ENCODE measurements at places on chromosomes 3 and 15.

DNA sequence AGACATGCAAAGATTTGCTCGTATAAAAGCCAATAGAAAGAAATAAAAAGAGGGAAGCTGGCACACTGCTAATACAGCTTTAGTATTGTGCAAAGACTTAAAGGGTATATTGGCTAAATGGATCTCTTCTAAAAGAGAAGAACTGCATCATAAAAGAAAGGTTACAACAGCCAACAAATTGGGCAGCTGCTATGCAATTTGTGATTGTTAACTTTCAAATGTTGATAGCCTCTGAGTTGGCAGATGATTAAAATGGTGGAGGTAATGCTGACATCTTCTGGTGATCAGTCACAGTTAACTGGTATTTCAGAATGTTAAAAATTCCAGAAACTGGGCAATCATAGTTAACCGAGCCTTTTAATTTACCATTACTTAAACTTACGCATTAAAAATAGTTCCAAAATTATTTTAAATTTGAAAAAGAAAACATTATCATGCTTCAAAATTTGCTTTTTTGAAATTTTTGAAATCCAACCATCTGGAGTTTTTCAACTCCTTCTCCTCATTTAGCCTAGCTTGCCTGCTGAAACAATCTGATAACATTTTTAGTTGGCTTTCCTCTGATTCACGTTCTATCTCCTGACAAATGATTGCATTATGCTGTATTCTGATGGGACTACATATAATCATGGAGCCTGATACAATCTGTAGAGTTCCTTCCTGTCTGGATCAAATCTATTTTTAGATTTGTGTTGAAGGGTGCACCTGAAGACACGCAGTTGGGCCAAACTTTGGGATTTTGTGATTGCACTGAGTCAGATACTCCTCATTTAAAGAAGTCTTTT, 144.0 kb upstream of the PDZRN3 start:
- no peak for DNase-seq

DNA sequence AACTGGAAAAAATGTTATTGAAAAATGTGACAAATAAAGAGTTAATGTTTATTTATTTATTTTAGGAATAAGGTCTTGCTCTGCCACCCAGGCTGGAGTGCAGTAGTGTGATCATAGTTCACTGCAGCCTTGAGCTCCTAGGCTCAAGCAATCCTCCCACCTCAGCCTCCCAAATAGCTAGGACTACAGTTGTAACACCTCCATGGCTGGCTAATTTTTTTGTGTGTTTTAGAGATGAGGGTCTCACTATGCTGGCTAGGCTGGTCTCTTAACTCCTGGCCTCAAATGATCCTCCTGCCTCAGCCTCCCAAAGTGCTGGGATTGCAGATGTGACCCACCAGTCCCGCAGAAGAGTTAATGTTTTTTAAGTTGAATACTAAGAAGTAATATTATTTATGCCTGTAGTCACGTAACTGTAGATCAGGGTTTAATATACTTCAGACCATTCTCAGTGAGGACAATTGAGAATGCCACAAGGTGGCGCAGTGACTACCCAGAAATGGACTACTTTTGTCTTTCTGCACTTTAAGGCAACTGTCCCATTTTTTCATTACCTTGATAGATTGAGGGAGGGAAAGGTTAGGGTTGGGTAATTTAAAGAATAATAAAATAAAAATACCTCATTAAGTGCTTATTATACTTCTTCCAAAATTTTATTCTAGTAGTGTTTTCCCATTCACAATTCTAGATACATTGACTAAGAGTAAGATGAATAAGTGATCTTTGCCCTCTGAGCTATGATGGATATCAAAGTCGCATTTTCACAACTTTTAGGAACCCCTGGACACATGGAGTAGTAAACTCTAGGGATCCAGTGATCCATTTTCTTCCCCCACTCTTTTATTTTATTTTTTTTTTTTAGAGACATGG, 6.0 kb downstream of the MUC13 start:
- peak; percentile 15 for DNase-seq

DNA sequence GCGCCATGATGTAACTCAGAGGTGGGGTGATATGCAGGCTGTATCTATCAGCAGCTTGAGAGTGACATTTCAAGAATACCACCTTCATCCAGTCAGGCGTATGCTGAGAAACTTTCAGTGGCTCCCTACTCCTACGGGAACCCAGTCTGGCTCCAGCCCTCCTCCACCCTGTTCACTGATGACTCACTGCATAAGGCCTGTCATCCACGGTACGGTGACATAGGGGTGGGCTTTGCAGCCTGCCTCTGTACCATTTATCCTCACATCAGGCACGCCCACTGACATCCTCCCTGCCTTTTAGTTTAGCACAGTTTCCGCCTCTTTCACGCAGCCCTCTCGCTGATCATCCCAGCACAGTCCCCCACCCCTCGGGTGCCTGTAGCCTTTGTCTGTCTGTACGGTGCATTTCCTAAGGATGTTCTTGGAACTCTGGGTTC, 11.7 kb downstream of the PXYLP1 start:
- DNase-seq, result peak; percentile 42

DNA sequence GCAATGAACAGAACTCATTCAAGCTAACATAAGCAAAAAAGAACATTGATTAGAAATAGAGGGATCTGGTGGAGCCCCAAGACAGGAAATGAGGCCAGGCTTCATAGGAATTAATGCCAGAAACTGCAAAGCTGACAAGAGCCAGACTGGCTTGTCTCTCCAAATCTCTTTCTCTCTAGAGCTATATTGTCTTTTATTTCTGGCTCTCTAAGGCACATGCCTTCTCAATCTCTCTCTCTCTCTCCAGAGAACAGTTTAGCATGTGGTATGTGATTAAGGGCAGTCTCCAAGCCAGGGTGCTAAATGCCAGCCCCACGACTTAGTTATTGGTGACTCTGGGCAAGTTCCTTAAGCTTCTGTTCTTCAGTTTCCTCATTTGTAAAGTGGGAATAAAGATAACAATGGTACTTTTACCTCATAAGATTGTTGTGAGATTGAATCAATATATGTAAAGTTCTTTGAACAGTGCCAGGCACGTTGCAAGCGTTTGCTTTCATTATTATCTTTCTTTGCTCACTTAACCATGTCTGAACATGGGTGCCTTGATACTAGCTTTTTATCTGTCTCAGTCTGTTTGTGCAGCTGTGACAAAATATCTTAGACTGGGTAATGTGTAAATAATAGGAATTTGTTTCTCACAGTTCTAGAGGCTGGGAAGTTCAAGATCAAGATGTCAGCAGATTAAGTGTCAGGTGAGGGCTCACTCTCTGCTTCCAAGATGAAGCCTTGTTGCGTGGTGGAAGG, 123.2 kb downstream of the BDH1 start:
- DNase-seq, result no peak

GRCh38 chr3:179133575-179133974, 14.6 kb upstream of the PIK3CA start:
- no peak for DNase-seq

- DNase-seq, result no peak
Measured at GRCh38 chr3:64806668-64807605, 119.1 kb upstream of the ADAMTS9 start.

- DNase-seq, result no peak
Measured at GRCh38 chr3:43695443-43695842, 4.7 kb downstream of the ABHD5 start.

DNA sequence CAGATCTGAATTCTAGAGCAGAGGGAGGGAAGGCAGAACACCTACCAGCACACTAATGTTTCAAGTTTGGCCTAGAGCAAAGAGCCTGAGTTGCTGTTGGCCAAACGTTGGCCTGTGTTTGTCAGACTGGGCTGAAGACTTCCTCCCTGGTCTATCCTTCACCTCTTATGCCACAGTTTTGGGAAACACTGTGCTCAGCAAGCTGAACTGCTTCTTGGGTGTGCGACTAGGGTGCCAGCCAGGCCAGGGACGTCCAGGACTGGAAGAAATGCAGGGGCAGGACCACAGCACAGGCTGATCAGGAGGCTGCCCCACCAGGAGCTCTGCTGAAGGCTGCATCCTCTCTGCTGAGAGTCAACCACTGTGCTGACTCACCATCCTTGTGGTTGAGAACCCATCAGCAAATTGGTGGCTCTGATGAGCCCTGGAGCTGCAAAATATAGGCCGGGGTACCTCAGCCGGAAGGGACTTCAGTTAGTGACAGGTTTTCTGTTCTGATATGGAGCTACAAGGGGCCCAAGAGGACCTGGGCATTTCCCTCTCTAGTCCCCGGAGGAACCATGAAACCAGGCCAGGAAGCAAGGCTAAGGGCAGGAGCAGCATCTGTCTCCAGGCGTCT, 131.6 kb upstream of the RASGRP1 start:
- DNase-seq, result peak; percentile 53

GRCh38 chr3:45612918-45613602, 18.5 kb downstream of the LIMD1 start:
- DNase-seq, result no peak

DNA sequence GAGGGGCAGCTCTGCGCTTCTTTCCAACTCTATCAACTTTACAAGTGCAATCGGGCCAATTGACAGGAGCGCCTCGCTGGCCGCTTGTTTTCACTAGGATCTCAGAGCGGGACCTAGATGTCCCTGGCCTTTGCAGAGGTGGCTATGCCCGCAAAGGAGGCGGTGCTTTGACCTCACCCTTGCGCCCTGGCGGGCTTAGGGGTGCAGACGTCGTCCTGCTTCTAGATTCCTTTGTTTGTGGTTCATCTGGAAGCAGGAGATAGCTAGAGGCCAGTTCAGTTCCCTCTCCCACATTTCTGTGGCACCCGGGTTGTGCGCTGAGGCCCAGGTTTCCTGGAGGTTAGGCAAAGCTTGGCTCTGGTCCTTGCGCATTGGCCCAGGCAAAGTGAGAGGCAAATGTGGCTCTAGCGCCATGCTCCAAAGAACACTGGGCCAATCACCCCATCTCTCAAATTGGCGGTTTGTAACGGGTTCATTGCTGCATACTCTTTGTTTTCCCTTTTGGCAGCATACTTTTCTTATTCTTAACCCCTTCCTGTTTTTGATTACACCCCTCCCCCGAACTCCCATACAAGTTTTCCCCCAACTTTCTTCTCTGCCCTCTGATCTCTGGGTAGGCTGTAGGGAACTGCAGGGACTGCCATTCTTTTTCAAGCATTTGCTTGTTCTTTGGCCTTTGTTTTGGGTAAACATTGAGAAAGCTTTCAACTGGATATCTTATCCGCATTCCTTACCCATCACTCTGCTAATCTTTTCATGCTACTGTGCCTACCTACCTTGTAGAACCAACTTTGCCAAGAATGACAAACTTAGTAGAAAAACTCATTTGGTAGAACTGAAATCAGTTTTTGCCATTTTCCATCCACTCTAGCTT, 1.4 kb downstream of the PPM1L start:
- no peak for DNase-seq

DNA sequence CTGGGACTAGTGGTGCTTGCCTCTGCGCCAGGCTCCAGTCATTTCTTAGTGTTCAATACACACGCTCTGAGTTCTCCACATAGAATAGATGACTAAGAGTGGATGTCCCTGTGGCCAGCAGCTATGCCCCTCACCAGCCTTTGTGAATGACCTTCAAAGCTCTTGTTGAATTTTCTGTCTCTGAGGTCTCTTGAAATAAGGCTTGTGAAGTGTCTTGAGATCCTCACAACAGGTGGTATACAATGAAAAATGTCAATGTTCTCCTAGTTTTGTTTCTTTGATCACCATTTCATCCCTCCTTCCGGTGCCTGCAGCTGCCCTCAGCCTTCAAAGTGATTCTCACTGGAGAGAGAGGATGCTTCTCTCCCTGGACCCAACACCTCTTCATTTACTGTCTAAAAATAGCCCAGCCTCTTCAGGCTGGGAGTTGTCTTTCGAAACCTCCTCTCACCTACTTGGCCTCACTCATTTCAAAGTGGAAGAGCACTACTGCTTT, 5.4 kb downstream of the MAPKBP1 start:
- no peak for DNase-seq

GRCh38 chr3:72442759-72443158, 405.5 kb downstream of the SHQ1 start:
- DNase-seq, result no peak

DNA sequence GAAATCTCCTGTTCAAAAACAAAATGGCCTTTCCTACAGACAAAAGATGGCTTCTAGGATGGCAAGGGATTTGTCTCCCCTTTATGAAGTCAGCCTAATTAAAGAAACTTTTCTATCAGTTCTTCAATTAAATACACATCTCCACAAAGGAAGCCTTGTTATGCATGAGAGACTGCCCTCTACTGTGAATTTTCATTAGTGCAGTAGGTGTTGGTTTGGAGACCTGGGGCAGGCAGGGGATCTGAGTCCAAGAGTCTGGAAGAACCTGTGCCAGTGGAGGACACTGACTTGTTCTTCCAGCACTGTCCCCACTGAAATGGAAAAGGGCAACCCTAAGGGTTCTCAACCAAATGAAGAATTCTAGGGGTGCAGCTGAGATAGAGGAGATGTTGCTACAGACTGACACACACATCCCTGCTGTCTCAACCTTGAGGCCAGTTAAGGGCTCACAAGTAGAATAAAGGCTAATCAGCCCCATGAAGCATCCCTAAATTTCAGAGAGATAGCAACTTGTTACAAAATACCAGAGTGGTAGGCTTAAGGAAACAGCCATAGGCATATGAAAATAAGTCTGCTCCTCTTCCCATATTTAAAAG, 174.0 kb upstream of the PRICKLE2 start:
- DNase-seq, result no peak

GRCh38 chr3:171427771-171428320, 32.4 kb downstream of the TNIK start:
- no peak for DNase-seq

DNA sequence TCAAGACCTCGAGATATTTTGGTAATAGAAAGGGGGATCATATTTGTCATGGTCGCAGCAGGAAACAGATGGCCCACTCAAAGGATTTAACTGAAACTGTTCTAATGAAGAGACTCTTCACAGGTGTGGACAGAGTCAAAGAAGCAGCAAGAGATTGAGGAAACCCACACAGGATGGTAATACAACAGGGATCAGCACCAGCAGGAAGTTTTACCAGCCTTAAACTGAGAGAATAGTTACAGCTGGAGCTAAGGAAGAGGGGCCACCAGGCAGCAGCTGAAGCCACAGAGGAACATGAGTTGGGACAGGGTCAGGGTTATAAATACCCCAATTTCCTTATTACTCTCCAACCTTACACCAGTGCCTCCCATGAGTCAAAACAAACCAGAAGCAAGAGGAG, 131.8 kb upstream of the UBE2E2 start:
- no peak for DNase-seq

GRCh38 chr3:26621906-26622620, 509 bp upstream of the LRRC3B start:
- no peak for DNase-seq

DNA sequence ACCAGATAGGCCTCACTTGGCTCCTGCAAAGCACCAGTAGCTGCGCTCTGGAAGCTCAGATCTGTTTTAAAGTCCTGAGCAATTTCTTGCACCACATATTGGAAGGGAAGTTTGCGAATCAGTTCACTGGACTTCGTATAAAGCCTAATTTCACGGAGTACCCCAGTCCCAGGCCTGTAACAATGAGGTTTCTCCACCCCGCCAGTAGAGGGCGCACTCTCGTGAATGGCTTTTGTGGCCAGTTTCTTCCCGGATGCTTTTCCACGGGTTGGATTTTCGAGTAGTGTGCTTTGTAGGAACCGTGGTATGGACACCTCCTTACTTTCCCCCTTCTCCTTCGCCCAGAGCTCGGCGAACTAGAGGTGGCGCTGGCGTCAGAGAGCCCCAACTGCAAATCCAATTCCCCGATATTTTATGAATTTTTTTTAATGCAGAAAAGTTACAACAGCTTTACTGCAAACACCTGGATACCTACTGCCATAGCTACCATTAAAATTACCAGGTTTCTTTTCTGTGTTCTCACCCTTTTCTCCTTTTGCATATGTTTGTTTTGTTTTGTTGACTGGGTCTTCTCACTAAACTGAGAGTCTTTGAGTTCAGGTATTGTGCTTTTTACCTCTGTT, 13.3 kb downstream of the RARB start:
- no peak for DNase-seq

GRCh38 chr3:72258361-72259141, 473.6 kb upstream of the PROK2 start:
- no peak for DNase-seq
